ENCODE measurements at places on chromosomes 3 and 15.

GRCh38 chr15:33083232-33084081, 111.1 kb downstream of the FMN1 start:
- no peak for DNase-seq

DNA sequence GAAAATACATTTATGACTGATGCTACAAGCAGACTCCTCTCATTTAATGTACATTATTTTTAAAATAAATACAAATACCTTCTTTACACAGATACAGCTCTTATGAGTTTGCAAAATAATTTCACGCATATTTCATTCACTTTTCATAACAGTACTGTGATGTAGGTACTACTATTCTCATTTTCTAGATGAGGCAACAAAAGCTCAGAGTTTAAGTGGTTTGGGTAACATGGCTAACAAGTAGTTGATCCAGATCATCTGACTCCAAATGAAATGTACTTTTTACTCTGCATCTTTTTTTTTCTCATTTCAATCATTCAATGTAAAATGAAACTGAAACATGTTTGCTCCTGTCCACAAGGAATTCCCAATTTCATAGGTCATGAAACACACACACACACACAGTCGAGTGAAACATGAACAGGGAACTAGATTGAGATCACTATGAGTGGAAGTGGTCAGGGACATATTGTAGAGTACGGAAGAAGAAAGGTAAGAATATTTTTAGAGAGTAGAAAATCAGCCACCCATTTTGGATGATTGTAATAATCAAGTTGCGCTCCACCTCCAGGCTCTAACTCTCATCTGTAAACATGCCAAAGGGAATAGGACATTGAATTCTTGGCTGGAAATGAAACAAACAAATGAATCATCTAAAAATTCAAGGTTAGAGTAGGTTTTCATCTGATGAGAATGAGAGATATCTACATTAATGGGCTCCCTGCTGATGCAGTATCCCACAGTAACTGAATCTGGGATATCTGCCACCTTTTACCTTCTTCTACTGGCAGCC, 92.4 kb downstream of the CLDN1 start:
- no peak for DNase-seq

DNA sequence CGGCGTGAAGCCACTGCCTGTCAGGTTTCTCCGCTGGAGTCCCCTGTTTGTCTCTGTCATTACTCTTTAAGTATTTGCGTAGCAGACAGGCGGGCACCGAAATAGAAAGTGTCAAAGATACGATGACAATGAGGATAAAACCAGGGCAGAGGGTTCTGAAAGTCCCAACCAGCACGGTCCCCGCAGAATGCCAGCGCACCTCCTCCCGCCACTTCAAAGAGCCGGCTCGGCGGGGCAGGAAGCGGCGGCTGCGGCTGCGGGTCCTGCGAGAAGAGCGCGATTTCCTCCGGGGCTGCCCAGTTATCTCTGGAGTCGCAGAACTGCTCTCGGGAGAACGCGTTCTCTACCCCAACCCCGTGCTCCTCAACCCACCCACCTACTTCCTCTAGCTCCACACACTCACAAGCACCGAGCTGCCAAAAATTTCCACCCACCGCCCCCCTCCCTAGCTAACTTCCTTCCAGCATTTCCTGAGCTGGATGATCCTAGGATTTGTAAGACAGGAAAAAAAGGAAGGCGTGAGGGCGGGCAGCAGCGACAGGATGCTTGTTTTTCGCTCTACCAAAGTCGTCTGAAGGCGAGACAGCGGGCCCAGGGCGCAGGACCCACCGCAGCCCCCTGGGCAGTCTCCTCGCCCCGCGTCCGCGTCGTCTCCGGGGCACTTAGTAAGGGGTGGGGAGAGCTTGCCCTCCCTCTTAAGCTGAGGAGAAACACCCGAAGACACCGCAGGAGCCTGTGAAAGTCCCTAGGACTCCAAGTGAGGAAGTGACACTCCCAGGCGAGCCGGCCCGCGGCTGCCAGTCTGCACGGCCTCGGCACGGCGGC, at the start of gene ARHGAP31:
Gene ARHGAP31, plus strand, starts transcription at position 513 of the 825 bp plus-strand sequence. CDS start 522 bp downstream, outside the sequence.
- DNase-seq = peak; percentile 84

GRCh38 chr3:78698431-78698830, 1069.4 kb downstream of the ROBO1 start:
- no peak for DNase-seq

DNA sequence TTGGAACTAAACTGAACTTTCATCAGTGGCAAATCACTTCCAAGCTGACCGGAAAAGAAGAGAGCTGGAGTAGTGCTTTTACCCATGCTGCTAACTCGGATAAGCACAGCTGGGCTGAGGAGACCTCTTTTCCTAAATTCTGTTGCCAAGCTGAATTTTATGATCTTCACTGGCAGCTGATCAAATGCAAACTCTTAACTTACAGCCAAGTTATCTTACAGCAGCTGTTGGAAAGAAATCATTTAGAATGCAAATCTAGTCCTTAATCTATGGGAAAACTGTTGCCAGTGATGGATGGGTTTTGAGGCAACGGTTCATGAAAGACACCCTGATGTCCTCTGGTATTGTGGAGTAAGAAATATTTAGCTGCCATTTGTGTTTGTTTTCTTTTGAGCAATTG, 216.5 kb downstream of the ZNF385D start:
- no peak for DNase-seq

GRCh38 chr3:143924522-143925285, 46.9 kb upstream of the DIPK2A start:
- no peak for DNase-seq

GRCh38 chr3:5735896-5736295, 548.4 kb downstream of the EDEM1 start:
- DNase-seq = no peak

GRCh38 chr15:32840507-32841245, 122.9 kb downstream of the GREM1 start:
- no peak for DNase-seq

DNA sequence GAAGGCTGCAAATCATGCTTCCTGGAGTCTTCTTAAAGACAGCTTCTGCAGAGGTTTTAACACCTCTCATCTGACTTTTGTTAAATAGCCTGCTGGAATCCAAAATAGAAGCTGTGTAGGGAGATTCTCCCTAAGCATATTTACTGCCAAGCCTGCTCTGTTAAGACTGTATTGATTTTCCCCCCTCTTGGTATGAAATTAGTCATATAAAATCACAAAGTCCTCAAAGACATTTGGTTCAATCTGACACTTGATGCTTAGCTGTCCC, 94.6 kb downstream of the ITPR1 start:
- DNase-seq = no peak

DNA sequence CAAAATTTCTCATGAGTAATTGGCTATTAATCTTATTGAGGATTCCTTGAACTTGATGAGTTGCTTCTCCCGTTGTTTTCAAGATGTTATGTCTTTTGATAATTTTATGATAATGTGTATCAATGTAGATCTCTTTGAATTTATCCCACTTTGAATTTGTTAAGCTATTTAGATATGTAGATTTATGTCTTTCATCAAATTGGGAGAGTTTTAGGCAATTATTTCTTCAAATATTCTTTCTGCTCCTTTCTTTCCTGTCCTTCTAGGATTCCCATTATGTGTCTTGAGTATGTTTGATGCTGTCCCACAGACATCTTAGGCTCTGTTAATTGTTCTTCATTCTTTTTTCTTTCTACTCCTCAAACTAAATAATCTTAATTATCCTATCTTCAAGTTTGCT, 68.1 kb upstream of the FGD5 start:
- DNase-seq = no peak

DNA sequence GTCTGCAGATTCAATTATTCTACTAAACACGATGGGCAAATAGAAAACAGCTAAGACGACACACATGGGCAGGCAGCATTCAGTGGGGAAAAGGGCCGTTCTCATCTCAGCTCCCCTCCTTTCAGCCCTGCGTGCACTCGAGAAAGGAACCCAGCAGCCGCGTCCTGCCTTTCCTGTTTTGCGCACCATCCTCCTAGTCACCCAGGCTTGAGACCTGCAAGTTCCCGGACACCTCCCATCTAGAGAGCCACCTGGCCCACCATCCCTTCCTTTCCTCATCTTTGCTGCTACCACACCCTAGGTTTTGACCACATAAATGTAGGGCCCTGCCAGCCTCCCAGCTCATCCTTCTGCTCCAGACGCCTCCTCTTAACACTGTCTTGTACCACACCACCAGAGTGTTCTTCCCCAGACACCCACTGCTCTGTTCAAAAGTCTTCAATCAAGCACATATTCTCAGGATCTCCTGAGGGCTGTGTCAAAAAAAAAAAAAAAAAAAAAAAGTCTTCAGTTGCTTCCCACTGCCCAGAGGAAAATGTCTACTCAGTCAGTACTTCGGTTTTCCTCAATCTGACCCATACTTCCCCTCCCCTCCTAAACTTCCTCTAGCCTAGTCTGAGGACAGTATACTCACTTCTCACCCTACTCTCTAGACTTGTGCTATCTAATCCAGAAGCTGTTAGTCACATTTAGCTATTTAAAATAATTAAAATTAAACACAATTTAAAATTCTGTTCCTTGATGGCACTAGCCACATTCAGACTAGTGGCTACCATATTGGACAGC, 182.0 kb downstream of the STT3B start:
- DNase-seq = no peak

DNA sequence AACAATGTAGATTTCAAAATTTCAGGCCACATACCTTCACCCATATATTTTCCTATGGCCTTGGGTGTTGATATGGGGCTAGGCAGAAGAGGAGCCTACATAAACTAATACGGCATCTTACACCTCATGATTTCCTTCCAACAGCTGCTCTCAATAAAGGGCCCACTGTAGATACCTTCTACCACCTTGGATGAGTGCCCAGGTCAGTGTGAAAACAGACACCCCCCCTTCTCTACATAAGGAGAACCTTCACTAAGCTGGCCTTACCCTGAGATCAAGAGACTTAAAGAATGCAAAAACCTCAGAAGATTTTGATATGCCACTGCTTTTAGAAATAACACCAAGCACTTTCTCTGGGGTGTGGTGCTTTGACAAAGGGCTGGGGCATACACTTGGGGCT, 42.7 kb downstream of the SH3BP5 start:
- DNase-seq = no peak

DNA sequence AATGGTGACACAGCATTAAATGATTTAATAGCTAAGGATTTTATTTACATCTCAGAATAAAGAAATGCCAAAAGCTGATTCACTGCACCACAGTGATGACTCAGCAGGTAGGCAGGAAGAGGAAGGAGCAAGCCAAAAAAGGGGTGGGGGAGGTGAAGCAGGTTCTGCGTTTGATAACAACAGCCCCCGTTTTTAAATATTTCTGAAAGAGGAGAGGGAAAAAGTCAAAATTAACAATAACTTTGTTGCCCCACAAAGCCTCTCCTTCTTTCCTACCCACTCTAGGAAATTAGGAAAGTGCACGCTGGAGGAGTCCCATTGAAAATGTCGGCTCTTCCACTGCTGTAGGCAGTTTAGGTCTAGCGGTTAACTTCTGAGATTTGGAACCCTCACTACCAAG, 9.9 kb upstream of the CCDC54 start:
- no peak for DNase-seq

DNA sequence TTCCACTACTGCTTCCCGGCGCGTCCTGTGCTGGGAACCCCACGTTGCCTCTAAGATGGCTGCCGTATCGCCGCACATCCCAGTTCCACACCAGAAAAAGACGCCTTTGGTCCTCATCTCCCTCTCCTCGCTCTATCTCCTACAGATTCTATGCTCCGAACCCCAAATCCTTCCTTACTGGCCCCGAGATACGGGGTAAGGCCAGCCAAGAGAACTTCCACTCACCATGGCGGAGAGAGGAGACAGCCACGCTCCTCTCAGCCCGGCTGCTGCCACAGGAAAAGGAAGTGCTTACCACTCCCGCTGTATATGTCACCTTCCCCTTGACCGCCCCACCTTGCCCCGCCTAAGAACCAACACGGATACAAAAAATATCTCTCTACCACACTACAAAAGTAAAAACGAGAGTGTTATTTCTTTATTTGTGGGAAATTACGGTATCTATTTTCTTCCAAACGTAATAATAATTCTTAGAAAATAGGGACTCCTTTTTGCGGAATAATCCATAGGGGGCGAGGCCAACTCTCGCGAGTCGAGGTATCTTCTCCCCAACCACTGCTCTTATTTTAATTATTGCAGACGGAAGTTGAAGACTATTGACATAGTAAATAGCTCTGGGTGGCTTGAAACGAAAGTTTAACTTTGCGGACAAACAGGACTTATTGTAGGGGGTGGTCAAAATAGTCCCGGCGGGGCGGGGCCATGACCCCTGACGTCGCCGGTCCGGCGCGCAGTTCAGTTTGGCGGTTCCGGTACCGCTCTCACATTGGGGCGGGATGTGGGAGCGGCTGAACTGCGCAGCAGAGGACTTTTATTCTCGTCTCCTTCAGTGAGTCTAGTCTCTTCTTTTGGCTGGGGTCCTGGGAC, at the start of the genes RPL4 and ZWILCH:
Gene RPL4, minus strand, starts transcription at position 293 of the 867 bp plus-strand sequence. Its CDS starts 65 bp downstream, at position 228.
Gene ZWILCH, plus strand, starts transcription at position 764 of the 867 bp plus-strand sequence. Its CDS starts 13 bp downstream, at position 777.
- DNase-seq = peak; percentile 82

- no peak for DNase-seq
Observed at GRCh38 chr3:134993011-134993410, 198.0 kb downstream of the EPHB1 start.

DNA sequence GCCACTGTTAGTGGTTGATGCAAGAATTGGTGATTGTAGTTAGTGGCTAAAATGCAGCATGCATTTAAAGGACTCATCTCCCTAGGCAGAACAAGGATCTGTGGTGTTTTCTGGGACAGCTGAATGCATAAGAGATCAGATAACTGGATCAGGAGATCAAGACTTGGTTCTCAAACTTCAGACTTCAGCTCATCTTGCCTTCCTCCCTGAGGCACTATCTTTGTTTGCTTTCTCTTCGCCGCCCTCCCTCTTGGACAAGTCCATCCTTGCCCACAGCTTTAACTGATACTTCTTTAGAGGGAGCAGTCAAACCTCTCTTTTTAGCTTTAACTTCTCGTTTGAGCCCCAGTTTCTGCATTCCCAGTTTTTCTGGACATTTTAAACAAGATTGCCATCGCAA, 195.4 kb upstream of the TPRG1 start:
- no peak for DNase-seq

DNA sequence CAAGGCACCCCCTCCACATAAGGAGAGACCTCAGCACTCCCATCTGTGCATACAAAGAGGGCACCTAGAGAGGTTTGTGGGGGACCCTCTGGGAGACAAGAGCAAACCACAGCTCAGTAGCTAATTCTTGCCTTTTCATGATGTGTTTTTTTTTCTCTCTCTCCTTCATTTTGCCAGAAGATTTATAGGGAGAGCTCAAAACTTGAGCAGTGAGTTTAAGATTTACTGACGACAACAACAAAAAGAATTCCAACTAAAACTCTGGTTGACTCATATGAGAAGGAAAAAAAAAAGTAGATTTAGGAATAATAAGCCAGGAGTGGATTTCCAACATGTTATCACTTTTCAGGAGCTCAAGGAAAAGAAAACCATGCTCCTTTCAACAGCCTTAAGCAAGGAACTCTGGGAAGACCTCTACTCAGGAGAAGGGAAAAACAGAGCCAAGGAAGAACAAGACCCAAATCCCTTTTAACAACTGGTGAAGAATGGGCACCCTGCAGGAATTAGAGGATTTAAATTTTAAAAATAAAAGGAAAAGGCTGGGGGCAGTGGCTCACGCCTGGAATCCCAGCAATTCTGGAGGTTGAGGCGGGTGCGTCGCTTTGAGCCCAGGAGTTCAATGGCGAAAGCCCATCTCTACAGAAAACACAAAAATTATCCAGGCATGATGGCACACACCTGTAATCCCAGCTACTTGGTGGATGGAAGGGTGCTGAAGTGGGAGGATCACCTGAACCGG, 58.2 kb upstream of the RAD18 start:
- DNase-seq = no peak

- no peak for DNase-seq
Observed at GRCh38 chr15:30670056-30670455, 44.1 kb downstream of the ARHGAP11B start.

Measured in GM13976 (cell line).